Right cardiac atrium (tissue), 5 donors: ENCODE measurements at places on chromosomes 13 and 19. TPM values are rescaled to one million over a fixed set of nuclear protein-coding genes. Genes with fewer than 3 reads are reported as not detected.

DNA sequence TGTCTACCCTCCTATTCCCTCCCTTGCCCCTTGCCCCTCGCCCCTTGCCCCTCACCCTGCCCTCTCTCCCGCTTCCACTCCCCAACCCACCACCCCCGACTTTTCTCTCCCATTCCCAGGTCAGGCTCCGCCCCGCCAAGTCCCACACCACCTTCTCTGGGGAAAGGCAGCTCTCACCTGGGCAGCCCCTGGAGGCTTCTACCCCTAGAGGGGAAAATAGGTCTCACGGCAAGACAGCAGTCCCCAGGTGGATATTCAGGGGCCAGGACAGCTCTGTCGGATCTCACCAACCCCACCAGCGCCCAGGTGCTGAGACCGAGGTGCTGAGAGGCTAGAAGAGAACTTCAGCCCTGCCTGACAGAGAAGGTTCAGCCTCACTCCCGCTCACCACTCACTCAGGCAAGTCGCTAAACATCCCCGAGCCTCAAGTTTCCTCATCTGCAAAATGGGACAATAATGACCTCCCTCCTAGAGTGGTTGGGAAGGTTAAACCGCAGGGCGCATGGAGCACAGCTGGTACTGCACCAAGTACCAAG is 1.4 kb upstream of the ERFL start:
- DNase-seq, result no peak

GRCh38 chr19:2199215-2199614 is 35.5 kb downstream of the DOT1L start:
- no peak for DNase-seq

- DNase-seq, result peak; percentile 44
These were observed 333.4 kb downstream of the ITGBL1 start for GRCh38 chr13:101785858-101786257.

DNA sequence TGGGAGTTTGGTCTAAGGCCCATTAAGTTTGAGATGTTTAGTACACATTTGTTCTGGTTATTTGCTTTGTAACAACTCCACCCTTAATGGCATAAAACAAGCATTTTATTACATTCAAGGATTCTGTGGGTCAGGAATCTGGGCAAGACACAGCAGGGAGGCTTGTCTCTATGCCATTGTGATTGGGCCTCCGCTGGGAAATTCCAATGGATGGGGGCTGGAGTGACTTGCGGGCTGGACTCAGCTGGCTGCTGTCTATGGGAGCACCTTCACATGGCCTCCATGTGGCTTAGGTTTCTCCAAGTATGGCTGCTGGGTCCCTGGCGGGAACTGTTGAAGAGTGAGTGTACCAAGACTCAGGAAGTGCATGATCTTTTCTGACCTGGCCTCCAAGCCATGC is 159.0 kb downstream of the PAN3 start:
- DNase-seq, result no peak

The ZNF792 gene
- 3.8 TPM for total RNA-seq
